ENCODE measurements at places on chromosomes 5 and 9.

- no peak for DNase-seq
Observed at GRCh38 chr5:155049569-155050383, 36.2 kb downstream of the KIF4B start.

DNA sequence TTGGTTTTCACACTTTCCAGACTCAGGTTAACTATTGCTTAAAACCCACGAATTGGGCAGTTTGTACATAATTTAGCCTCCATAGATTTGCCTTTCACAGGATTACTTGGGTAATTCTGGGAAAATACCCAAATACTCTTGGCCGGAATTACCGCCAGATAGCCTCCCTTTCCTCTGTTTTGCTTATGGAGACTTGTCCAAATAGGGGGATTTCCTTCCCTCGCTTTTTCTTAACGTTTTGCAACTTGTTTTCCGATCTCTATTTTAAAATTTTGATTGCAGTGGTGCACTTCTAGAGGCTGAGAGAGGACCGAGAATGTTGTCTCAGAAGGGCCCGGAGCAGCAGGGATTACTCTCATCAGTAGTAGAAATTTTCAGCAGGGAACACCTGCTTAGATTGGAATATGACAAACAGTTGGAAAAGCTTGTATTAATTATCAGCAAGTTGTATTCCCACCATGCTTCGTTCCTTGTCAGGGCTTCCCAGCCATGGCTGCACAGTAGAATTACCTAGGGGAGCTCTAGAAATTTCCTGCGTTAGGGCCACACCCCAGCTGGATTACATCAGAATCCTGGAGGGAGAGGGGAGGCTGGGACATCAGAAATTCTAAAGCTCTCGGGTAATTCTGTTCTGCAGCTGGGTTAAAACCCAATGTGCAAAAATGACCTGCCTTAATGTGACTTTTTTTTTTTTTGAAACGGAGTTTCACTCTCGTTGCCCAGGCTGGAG lies 329.1 kb downstream of the SH3GL2 start:
- DNase-seq, result no peak

DNA sequence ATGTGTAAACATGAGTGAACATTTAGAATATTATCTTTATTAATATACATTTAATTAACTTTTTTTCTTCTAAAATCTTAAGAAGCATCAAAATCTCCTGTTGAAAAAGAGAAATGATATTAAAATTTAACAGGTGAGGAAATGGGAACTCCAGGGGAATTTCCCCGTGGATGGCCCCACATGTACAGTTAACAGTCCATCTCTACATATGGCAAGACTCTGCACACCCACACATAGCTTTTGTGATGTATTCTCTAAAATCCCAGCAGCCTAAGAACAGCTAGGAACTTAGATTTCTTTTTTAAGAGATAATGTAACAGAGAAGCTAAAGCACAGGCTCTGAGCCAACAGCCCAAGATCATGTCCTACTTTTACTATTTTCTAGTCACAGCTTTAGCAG lies 556.3 kb upstream of the RGMB start:
- no peak for DNase-seq

GRCh38 chr5:9781890-9782289 lies 151.7 kb upstream of the TAS2R1 start:
- no peak for DNase-seq

DNA sequence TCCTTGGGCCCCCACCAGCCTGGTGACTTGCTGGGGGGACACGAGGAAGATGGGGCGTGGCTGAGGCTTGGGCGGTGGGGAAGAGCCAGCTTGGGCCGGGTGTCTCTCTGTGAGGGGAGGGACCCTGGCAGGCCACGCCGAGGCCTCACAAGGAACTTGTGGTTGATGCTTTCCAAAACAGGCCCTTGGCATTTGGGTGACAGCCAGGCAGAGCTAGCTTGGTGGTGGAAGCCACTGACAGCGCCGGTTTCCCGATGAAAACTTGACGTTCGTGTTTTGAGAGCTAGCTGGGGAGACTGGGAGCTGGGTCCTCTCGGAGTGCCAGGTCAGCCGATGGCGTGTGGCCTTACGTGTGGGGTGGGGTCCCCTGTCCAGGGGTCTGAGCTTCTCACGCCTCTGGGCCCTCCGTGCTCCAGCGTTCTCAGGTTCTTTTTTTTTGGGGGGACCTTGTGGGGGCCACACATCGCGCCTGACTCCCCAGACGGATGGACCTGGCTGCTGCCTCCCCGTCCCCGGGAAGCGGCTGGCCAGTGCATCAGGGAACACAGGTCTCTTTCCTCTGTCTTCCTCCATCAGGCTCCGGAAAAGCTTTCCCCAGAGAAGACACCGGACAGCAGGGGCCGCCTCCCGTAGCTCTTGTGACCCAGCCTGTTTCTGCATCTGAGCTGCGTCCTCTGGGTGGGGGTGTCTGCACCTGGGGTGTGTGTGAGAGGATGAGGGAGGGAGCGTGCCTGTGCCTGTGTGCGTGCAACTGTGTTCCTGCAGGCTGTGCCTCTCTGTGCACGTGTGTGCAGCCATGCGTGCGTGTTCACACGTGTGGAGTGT lies 129.3 kb upstream of the LPCAT1 start:
- DNase-seq, result no peak

DNA sequence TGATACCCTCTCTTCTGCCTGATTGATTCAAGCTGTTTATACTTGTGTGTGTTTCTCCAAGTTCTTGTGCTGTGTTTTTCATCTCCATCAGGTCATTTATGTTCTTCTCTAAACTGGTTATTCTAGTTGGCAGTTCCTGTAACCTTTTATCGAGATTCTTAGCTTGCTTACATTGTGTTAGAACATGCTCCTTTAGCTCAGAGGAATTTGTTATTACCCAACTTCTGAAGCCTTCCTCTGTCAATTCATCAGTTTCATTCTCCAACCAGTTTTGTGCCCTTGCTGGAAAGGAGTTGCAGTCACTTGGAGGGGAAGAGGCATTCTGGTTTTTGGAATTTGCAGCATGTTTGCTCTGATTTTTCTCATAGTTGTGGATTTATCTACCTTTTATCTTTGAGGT lies 126.2 kb upstream of the FTMT start:
- DNase-seq, result no peak

GRCh38 chr5:172245703-172246125 lies 37.9 kb downstream of the UBTD2 start:
- no peak for DNase-seq

GRCh38 chr9:100731557-100731956 lies 153.7 kb downstream of the CAVIN4 start:
- DNase-seq, result no peak

GRCh38 chr5:172410160-172410559 lies 44.2 kb downstream of the SH3PXD2B start:
- DNase-seq, result no peak

GRCh38 chr9:134127616-134128015 lies 8.3 kb upstream of the WDR5 start:
- DNase-seq, result no peak

- DNase-seq, result no peak
Observed at GRCh38 chr9:110170357-110171257, 37.4 kb downstream of the C9orf152 start.

GRCh38 chr9:19498015-19498414 lies 89.2 kb downstream of the ACER2 start:
- DNase-seq, result no peak

DNA sequence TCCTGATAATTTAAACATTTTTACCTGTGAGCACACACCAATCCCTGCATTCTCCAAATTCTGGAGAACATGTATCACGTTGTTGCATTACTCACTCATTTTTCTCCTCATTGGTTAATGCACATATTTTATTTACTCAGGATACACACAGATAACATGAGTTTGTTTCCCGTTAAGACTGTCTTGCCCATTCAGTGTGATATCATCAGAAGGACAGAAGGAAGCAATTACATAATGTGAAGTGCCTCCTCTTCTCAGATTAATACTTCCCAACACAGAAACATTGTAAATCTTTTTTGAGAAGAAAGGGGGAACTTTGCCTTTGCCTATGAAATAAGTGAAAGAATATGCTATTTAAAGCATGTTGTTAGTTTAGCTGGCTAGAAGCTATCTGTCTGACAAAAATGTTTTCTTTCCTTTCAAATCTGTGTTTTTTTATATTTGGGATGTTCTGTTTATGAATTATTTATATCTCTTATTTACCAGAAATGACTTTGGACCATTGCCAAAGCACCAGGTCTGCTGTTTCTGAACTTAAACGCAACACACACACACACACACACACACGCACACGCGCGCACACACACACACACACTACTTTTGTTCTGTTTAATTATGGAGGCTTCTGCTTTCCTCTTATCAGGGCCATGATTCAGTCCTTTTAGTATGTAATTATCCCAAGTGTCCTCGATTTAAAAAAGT lies 186.5 kb downstream of the CHSY3 start:
- DNase-seq, result no peak

DNA sequence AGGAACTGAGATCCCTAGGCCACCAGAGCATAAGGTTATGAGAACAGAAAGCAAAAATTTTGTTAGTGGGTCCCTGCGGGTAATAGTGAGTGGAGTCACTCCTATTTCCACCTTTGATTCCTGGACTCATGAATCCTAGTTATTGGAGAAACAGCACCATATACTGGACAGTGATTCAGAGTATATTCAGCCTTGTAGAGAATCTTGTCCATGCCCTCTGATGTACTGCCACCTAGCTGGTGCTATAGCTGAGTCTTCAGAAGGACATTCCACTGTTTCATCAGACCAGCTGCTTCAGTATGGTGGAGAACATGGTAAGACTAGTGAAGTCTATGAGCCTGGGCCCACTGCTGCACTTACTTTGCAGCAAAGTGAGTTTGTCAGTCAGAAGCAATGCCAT lies 25.0 kb upstream of the ITGA2 start:
- DNase-seq, result no peak

DNA sequence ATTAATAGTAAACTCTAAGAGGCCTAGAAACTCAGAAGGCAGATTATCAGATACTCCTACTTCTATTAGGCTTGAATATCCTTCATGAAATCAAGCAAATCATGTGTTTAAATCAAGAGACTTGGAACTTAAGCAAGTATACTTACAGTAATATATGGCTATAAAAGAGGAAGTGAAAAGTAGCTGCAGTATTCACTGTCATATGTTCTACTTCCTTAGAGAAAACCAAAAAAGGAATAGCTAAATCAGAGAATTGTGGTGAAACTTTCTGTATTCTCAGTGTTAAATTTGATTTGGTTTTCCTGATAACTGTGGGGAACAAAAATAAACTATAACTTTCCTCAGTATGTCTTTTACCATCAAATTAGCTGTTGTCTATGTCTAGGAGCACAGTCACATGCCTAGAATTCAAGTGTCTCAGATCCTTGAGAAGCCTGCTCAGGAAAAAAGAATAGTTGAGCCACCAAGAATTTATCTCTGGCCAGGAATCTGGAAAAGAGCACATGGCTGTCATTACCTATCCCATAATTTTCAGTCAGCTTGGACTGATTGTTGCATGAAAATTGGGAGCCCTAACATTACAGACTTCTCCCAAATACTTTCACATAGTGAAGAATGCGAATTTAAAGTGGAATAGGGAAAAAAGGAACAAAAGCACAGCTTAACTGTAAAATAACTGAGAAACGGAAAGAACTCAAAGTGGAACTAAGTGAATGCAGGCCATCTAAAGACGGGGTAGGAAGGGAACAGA lies 1.7 kb downstream of the FKBP15 start:
- DNase-seq, result no peak

- no peak for DNase-seq
Observed at GRCh38 chr5:134247428-134248224, 21.8 kb upstream of the PPP2CA start.

DNA sequence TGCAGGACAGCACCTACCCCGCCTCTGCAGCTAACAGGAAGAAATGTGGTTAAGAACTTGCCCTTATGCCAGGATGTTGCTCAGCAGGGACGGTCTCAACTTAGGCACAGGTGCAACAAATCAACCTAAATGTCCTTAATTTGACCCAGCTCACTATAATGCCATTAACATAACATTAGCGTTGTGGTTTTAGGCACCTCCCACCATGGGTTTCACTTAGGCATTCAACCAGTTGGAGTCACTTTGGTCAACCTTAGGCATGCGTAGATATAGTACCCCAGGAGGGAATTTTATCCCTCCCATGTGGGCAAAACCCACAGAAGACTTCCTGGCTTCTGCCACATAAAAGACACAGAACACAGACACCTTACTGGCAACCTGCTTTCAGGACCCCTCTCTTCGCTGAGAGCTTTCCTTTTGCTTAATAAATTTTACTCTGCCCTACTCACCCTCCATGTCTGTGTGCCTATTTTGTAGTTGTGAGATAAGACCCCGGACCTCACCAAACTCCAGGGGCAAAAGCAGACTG lies 8.7 kb upstream of the ERAP1 start:
- no peak for DNase-seq

- no peak for DNase-seq
Observed at GRCh38 chr9:78788101-78788500, 491.2 kb downstream of the PSAT1 start.

GRCh38 chr9:101381833-101382342 lies 2.9 kb downstream of the BAAT start:
- DNase-seq, result no peak

DNA sequence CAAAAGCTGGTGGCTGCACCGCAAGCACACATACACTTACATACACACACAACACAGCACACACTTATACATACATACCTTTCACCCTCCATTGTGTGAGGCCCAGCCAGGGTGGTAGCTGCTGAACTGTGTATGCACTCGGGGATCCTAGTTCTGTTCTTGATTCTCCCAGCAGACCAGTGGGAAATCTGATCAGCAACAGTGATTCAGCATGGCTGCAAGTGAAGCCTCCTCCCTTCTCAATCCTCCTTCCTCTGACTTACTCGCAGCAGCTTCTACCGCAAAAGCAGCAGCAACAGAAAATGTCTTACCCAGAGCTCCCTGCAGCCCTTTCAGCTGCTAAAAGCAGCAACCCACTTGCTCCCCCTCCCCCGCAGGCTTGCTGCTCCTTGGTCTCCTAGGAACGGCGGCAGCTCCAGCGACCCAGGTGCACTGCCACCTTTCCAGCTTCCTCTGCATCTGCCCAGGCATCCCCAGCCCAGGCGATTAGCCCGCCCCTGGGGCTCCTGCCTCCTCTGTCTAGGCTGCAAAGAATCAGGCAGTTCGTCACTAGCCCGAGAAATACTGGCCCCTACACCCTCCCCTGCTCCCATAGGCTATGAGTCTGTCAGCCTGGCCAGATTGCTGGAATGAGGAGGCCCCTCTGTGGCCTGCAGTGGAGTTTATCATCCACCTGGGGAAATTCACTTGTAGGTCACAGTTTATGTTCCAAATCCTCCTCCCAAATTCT lies at the start of gene KLHL3:
Gene KLHL3, minus strand, starts transcription at position 535 of the 730 bp plus-strand sequence. Its CDS starts 443 bp downstream, at position 92.
- no peak for DNase-seq

- no peak for DNase-seq
Observed at GRCh38 chr9:126614455-126615244, 922 bp downstream of the LMX1B start.

- DNase-seq, result no peak
Observed at GRCh38 chr9:108994695-108995094, 18.6 kb downstream of the CTNNAL1 start.

GRCh38 chr5:32379421-32379820 lies 65.1 kb downstream of the ZFR start:
- DNase-seq, result no peak

GRCh38 chr9:123472862-123473614 lies 117.0 kb downstream of the CRB2 start:
- DNase-seq, result no peak

DNA sequence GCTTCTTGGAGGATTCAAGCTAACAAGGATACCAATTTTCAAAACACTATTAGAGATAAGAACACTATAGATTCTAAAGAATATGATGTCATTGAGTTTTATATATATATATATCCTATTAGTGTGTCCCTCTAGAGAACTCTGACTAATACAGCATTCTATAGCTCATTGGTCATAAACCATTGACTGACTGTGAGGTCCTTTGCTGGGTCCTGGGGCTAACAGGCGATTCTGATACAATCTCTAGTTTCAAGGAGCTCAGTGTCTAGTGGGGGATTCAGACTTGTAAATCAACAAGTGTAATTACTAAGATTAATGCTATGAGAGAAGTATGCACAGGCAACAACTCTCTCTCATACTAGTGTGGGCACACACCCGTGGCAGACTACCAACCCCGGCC lies 234.5 kb downstream of the DENND1A start:
- no peak for DNase-seq

All from tibial nerve (tissue), 4 donors.